ENCODE measurements at places on chromosomes 5 and 9. TPM values are rescaled to one million over a fixed set of nuclear protein-coding genes. Genes with fewer than 3 reads are reported as not detected.

DNA sequence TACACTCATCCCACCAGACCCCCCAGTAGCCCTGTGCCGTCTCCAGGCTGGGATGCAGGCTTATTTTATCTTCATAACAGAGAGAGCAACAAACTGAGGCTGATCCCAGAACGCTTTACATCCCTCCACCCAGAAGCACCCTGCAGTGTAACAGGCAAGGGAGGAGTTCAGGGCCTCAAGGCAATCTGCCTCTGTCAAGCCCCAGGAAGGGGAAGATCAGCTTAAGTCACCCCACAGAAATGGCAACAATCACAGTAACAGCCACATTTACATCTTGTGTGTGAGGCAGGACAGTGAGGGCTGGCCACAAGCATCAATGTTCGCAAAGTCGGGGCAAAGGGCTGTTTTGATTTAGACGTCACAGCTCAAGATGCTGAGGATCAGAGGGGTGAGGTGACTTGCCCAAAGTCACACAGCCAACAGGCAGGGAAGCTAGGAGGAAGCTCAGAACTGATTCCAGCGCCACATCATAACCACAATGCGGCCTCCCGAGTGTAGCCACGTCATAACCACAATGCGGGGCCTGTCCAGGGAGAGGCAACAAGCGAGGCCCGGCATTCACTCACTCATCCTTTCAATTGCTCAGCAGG lies 14.4 kb downstream of the STK10 start:
- H3K36me3 ChIP-seq = no peaks in the 10 kb centered on the region
- H3K27me3 ChIP-seq = no peaks in the 10 kb centered on the region
- no peak for DNase-seq
- H3K4me3 ChIP-seq = no peak overlapping the region

GRCh38 chr9:35726931-35727330 lies 5.1 kb downstream of the TLN1 start:
- H3K4me1 ChIP-seq = peaks cover 49% of the 10 kb centered on the region
- H3K27me3 ChIP-seq = no peaks in the 10 kb centered on the region
- H3K4me3 ChIP-seq = peak overlapping the region; percentile 65
- peaks cover 43% of the 10 kb centered on the region for H3K36me3 ChIP-seq

TIMD4 gene
- total RNA-seq = not detected

FAM151B gene
- total RNA-seq = 2.4 TPM
